Activated gamma-delta T cell (primary cell): ENCODE measurements at places on chromosomes 7 and 10.

DNA sequence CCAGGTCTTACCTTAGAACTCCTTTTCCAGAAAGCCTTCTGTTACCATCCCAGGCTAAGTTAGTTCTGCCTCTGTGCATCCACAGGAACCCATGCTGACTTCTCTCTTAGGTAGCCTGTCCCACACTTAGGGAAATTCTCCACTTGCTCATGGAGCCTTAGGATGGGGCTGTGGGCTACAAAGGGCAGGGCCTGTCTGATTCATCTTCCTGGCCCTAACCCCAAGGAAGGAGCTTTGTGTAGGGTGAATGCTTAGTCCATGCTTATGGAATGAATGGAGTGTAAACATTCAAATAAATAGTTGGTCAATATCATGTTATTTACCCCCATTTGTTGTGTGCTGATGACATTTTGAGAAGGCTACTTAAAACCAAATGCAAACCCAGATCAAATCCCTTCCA, 54.7 kb downstream of the EMX2 start:
- no peak for DNase-seq

DNA sequence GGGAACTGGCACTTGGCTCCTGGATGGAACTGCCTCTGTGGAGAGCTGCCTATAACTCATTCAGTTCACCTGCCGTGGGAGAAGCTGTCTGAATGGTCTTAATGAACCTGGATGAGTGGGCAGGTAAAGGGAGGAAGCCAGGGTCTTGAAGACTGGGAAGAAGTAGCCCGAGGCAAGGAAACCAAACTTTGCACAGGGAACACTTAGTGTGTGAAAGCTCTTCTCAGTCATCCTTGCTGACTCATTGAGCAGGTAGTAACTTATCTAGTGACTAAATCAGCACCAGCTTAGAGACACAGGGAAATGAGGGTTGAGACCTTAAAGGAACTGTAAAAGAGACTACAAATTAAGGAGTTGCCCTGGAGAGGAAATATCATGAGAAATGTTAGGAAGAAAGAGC, 9.9 kb downstream of the LRRC4 start:
- DNase-seq: no peak

- DNase-seq: no peak
These were observed 6.5 kb downstream of the SGCE start for GRCh38 chr7:94649450-94649849.

- no peak for DNase-seq
These were observed 37.7 kb upstream of the OIT3 start for GRCh38 chr10:72855790-72856189.

DNA sequence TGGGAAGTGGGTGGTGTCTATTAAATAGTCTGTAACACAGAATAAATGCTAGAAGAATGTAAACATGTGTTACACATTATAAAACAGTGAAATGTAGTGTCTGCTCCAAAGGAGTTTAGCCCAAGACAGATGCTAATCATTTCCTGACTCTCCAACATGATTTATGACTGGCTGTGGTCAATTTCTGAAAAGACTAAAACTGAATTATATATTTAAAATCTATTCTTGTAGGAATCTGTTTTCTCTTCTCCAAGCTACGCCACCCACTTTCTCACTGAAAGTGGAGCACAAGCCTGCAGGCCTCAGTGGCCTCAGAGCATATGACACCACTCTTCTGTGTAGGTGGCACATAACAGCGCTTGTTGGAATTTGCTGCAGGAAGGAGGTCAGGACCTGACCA, 44.4 kb downstream of the CTTNBP2 start:
- DNase-seq: no peak

DNA sequence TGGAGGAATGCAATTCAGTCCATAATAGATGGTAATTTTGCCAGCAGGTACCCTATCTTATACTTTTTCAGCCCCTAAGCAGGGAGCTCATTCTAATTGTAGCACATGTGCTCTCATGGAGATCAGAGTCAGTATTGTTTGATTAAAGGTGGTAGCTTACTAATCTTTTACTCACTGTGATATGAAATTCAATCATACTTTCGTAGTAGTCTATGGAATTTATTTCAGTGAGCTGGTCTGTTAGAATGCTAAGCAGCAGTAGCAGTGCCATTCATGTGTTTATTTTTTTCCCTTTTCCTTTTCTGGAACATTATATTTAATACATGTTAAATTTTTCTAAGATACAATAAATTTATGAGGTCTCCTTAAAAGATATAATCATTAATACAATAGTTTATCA, 109.0 kb downstream of the ST7 start:
- no peak for DNase-seq

DNA sequence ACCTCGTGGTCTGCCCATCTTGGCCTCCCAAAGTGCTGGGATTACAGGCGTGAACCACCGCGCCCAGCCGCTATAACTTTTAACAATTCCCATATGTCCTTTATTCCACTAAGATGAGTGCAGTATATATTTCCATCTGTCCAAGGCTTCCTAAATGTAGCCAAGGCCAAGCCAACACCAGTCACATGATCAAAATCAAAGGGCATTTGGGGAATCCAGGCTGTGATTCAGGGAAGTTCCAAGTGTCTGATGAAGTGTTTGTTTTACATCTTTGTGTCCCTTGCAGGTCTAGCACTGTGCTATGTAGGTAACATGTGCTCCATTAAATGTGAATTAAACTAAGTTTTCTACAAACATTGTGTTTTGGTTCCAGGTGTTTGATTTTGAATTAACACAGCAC, 20.8 kb downstream of the AKR1E2 start:
- DNase-seq: no peak

GRCh38 chr7:66958538-66959350, 36.6 kb downstream of the SBDS start:
- DNase-seq: no peak

DNA sequence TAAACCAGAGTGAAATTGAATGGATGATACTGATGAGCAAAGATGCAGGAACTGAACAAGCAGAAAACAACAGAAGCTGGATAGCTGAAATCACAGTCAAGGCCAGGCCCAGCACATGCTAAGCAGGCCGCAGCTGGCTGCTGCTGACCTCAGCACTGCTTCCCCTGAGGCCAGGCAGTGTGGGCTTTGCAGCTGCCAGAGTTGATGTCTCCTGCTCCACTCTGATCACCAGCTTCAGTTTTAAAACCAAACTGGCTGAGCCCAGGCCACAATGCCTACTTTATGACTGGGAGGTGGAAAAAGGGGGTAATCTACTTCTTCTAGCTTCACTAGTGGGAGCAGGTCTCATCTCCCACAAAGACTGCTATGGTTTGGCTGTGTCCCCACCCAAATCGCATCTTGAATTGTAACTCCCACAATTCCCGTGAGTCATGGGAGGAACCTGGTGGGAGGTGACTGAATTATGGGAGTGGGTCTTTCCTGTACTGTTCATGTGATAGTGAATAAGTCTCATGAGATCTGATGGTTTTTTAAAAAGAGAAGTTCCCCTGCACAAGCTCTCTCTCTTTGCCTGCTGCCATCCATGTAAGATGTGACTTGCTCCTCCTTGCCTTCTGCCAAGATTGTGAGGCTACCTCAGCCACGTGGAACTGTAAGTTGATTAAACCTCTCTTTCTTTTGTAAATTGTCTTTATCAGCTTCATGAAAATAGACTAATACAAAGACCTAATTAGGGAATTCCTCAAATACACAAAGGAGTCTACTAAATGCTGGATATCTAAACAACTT, 136.4 kb upstream of the ITGB1 start:
- DNase-seq: no peak

DNA sequence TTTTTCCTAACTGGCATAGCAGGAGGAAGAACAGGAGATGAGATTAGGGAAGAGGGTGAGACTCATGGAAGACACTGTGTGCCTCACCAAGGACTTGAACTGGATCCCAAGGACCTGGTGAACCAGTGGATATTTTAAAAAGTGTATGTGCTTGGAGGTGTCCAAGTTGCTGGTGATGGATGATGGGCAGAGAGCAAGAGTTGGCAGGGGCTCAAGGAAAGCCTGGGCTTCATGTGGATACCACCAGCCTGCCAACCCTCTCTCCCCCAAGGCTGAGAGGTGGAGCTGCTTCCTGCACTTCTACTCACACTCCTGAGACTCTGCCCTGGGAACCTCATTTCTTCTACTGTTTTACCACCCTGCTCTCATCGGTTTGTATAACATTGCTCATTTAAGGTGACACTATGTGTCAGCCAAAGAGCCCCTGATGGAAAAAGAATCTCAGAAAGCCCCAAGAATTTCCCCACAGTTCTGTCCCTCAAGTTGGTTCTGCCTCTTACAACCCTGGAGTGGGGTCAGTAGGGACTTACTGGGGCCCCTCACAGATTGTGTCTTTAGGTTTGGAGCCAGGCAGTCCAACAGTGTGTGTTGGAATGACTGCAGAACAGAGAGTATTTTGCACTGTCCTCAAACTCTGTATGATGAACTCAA, 56.2 kb upstream of the PDCD4 start:
- DNase-seq: no peak

- DNase-seq: no peak
These were observed 37.7 kb downstream of the LRMDA start for GRCh38 chr10:75469006-75469616.

DNA sequence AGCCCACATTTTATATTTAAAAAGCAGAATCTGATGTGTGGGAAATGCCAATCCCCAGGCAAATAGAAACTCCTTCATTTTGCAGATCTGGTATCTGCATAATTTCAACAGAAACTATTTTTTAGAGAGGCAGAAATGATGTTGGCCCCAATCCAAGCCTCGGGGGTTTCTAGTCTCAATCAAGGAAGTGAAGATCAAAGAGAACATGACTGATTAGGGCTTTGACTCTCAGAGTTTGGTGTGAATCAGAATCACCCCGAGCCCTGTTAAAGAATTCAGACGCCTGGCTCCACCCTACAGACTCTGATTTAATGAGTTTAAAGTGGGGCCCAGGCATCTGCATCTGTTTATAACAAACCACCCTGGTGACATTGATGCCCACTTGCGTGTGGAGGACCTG, 36.7 kb upstream of the UBE2H start:
- no peak for DNase-seq

DNA sequence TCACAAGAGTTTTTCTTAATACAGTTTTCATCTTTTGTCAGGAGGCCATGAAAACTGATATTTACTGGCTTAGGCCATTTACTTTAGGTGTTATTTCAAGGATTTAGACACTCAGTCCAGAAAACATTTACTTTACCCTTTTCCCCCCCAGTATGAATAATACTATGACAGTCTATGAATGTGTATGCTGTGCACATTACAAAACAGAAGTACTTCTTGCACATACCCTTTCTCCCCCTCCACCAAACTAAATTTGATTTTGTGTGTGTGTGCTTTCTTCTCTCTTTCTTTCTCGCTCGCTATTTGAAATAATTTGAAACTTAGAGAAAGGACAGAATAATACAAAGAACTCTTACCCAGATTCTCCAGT, 41.3 kb downstream of the RBM33 start:
- no peak for DNase-seq

- no peak for DNase-seq
These were observed 226.7 kb upstream of the NPY start for GRCh38 chr7:24057243-24057642.

- no peak for DNase-seq
These were observed 195.0 kb downstream of the CALN1 start for GRCh38 chr7:72217151-72217550.

DNA sequence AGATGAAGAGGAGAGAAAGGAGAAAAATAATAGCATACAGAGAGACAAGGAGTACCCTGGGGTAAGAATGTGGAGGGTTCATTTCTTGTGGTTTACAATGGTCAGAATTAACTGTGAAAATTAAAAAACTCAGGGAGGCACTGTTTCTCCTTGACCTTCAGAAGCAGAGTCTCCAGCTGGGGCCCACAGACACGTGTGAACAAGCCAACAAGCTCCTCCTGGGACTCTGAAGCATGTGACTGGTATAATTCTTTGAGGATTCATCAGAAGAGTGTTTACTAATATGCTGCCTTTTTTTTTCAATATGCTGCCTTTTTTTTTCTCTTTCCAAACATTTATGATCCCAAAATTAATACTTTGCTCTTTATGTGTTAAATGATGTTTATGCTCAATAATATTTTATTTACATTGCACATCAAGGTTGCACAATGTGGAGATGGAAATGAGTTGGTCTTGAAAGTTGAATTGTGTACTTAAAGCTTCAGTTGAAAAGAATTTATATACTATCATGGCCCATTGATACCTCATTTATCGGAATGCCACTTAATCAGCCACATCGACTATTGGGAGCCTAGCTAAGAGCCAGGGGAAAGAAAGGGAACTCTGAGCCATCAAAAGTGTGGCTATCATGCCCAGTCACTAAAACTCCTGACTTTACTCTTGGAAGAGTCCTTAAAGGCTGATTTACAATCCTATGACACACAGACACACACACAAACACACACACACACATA, 134.7 kb upstream of the RHOBTB1 start:
- DNase-seq: no peak
